ENCODE measurements at places on chromosomes 4 and X. TPM values are rescaled to one million over a fixed set of nuclear protein-coding genes. Genes with fewer than 3 reads are reported as not detected.

DNA sequence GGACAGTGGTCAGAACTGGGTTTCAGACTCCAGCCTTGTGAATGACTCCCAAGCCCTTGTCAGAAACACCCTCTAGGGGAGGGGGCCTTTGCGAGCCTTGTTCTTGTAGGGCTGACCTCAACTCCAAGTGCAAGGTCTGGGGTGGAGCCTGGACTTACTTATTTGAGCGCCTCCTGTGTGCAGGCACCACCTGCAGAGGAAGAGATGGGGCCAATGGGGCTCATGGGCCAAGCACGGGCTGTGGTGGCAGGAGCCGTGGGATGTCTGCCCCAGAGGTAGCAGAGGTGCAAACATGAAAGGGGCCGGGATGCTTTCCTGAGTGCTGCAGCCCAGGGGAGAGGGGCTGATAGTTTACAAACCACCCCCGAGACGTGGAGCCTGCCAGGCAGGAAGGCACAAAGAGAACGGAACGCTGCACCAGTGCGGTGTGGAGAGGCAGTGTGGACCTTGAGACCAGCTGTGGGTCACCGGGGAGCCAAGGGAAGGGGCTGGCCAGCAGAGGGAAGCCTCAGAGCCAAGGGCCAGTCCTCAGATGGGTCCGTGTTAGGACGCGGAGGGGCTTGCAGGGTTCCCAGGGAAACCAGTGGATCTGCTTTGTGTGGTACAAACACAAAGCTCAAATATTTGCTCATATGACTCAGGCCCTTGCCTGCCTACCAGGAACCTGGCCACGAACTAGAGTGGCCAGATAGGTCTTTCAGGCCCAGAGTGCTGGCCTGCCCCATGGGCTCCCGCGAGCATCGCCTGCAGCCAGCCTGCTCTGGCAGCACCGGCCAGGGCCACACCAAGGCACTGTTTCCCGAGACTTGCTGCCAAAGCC, 8.7 kb upstream of the TADA2B start:
- no peak for DNase-seq

DNA sequence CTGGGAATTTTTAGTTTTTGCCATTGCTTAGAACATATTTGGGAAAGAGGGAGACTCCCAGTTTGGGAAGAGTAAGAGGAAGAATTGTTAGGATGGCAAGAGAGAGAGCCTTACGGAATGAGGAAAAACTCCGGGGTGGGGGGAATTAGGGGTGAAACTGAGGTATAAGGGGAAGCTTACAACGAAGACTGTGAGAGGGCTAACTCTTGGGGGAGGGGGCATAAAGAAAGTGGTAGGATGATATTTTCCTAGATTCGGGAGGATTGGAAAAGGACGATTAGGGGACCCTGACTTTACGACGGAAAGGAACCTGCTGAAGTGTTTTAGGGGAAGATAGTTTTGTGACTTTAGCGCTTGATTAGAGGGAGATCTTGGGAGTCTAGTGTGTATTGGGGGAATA, 86.2 kb upstream of the HPRT1 start:
- no peak for DNase-seq

DNA sequence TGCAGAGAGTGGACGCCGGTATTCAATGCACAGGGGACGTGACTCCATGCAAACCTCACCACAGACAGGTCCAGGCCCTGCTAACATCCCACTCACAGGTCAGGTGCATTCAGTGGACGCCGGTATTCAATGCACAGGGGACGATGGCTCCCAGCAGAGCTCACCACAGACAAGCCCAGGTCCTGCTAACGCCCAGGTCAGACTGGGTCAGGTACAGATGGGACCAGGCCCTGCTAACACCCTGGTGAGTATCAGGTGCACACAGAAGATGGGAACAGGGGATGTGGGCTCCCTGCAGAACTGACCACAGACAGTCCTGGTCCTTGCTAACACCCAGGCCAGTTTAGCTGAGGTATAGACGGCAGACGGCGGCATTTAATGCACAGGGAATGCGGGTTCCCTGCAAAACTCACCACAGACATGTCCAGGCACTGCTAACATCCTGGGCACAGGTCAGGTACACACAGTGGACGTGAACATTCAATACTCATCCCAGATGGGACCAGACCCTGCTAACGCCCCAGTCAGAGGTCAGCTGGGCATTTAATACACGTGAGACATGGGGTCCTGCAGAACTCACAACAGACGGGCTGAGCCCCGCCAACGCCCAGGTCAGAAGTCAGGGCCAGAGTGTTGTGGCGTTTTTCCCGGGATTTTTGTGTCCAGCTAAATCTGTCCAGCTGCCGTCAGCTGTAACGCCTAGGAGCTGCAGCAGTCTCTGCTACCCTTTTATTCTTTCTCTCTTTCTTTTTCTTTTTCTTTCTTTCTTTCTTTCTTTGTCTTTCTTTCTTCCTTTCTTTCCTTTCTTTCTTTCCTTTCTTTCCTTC, 99.2 kb downstream of the SHOX start:
- no peak for DNase-seq

DNA sequence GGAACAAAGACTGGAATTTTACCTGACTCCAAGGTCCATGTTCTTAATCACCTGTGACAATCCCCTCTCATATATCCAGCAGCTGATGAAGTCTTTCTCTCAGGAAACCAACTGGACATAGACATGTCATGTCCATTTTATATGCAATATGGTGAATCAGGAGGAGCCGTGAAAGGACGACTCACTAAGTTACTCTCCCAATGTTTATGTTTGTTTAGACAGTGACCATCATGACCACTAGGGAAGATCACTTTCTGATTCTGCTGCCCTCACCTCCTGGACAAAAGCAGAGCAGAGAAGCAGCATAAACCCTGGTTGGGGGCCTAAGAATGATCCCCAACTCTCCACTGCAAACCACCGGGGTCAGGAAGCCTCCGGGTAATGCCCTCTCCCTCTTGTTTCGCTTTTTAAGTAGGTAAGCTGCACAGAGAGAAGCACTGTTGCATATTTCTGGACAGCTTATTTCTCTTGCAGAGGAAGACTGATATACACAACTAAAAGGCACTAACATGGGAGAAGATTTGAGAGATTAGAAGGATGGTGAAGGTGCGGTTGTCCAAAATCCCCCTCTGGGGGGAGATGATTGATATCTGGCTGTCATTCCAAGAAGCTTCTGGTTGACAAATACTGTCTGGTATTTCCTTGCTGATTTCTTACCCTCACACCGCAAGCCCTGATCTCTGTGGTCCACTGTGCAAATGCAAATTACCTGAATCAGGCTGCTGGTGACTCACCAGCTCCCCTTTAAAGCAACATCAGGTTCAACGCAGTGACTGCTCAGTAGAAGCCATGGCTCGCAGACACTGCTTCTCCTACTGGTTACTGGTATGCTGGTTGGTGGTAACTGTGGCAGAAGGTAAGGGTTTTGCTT, at the start of gene ODAPH:
Gene ODAPH, plus strand, starts transcription at position 773 of the 871 bp plus-strand sequence. Its CDS starts 17 bp downstream, at position 790.
- DNase-seq: no peak

- DNase-seq: no peak
These were observed 91.5 kb downstream of the GEMIN8 start for GRCh38 chrX:13938051-13938828.

- no peak for DNase-seq
These were observed 3.8 kb upstream of the CENPC start for GRCh38 chr4:67549123-67549522.

- DNase-seq: no peak
These were observed 54.2 kb downstream of the SPATA18 start for GRCh38 chr4:52105276-52105675.

DNA sequence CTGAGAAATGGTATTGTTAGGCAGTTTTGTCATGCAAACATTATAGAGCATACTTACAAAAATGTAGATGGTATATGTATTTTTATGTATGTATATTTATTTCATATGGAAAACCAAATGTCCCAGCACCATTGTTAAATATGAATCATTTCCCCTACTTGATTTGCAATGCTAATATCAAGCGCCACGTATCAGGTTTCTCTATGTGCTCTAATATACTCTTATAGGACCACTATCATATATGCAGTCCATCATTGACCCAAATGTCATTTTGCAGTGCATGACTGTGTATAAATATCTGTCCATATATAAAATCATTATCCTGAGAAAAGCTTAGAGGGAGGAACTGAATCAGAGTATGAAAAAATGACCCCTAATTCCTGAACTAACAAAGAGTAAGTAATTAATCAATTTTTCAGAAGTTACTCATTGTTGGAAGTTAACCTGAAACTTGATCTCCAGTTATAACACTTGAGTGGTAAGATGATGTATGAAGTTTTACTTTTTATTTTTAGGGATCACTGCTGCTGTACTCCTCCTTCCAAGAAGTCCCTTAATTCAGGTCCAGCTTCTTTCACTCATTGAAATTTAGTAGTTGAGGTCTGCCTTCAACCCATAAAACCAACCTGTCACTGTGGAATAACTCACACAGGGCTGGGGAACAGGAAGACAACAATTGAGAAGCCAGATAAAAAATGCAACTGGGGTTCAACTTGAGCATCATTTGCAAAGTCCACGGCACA, 134.8 kb upstream of the LDB2 start:
- DNase-seq: peak; percentile 69

Gene KCTD8
- polyA plus RNA-seq: 5.4 TPM

Gene YY2
- 2.1 TPM for polyA plus RNA-seq

Gene SHOX
- 0.06 TPM for polyA plus RNA-seq

Gene SYNPO2
- polyA plus RNA-seq: 16.2 TPM

Gene STATH
- not detected for polyA plus RNA-seq

Gene GK
- 138 TPM for polyA plus RNA-seq
